ENCODE measurements at places on chromosomes 6 and 20.
A peak's percentile ranks its signal among the peaks of the same experiment; 100 is the strongest.

GRCh38 chr6:114537977-114538376, 195.2 kb upstream of the HS3ST5 start:
- H3K36me3 ChIP-seq: no peaks in the 10 kb centered on the region
- no peaks in the 10 kb centered on the region for H3K27me3 ChIP-seq
- no peak for DNase-seq
- no peak overlapping the region for H3K4me3 ChIP-seq
- H3K4me1 ChIP-seq: no peaks in the 10 kb centered on the region
- no peak overlapping the region for H3K27ac ChIP-seq

GRCh38 chr20:17295151-17295726, 68.4 kb downstream of the PCSK2 start:
- no peak overlapping the region for H3K4me3 ChIP-seq
- H3K4me1 ChIP-seq: no peaks in the 10 kb centered on the region
- DNase-seq: no peak
- no peak overlapping the region for H3K27ac ChIP-seq
- no peaks in the 10 kb centered on the region for H3K36me3 ChIP-seq

GRCh38 chr6:8172530-8172929, 70.2 kb upstream of the EEF1E1 start:
- DNase-seq: no peak
- no peak overlapping the region for H3K27ac ChIP-seq
- H3K27me3 ChIP-seq: no peaks in the 10 kb centered on the region
- H3K4me1 ChIP-seq: no peaks in the 10 kb centered on the region
- no peak overlapping the region for H3K4me3 ChIP-seq

DNA sequence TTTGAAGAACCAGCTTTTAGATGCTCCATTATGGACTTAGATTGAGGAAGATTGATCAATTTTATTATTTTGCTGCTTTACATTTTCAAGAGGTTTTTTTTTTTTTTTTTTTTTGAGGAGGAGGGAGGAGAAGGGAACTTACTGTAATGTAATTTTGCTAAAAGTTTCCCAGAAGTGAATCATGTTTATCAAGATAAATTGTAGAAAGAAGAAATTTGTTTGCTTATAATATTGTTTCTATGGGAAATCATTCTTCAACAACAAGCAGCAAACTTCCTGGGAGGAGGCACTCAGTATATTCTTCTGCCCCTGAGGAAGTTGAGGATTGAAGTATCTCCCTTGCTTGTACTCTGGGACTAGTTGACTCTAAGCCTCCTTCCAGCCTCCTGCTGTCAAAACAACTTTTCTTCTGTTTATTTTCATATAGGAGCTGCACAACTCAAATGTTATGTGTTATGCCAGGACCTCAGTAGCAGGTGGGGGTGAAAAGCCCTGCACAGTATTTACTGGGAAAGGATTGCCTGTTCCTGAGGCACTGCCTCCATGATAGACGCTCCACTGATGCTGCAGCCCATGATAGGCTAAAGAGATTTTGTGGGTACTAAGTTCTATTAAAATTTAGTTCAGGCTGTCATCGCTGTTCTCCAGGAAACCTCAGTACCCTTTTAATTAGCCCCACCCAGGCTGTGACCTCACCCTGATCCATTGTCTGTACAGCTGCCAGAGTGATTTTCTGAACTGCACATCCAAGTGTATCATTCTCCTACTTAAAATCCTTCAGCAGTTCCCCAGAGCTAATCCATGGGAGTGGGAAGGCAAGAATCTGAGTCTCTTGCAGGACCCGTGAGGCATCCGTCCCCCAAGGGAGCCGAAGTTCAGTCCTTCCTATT, 51.9 kb downstream of the CARMIL1 start:
- H3K4me1 ChIP-seq: peaks cover 4% of the 10 kb centered on the region
- H3K27me3 ChIP-seq: no peaks in the 10 kb centered on the region
- H3K27ac ChIP-seq: no peak overlapping the region
- no peak for DNase-seq
- H3K4me3 ChIP-seq: no peak overlapping the region

- no peak for DNase-seq
- no peaks in the 10 kb centered on the region for H3K36me3 ChIP-seq
- H3K4me1 ChIP-seq: no peaks in the 10 kb centered on the region
- no peak overlapping the region for H3K27ac ChIP-seq
- no peak overlapping the region for H3K4me3 ChIP-seq
These were observed 75.2 kb upstream of the CD93 start for GRCh38 chr20:23161244-23161891.

DNA sequence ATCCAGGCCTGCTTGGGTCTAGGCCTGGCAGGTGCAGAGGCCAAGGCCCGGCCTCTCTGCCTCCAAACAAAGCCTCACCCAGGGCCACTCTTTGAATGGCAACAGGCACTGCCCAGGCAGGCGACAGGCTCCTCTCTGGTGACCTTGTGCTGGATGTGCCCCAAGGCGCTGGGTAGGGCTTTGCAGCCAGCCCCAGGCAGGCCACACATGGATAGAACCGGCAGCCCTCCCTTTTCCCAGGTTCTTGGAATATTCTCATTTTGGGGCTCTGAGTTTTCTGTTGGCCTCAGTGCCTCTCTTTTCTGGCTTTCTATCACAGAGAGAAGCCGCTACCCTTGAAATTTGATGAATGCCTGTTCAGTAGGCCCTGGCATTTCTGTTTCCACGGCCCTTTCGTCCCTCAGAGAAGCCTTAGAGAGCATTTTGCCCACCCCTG, 18.9 kb downstream of the PKIG start:
- H3K36me3 ChIP-seq: no peaks in the 10 kb centered on the region
- H3K4me3 ChIP-seq: no peak overlapping the region
- DNase-seq: no peak
- no peaks in the 10 kb centered on the region for H3K4me1 ChIP-seq
- no peaks in the 10 kb centered on the region for H3K27me3 ChIP-seq

DNA sequence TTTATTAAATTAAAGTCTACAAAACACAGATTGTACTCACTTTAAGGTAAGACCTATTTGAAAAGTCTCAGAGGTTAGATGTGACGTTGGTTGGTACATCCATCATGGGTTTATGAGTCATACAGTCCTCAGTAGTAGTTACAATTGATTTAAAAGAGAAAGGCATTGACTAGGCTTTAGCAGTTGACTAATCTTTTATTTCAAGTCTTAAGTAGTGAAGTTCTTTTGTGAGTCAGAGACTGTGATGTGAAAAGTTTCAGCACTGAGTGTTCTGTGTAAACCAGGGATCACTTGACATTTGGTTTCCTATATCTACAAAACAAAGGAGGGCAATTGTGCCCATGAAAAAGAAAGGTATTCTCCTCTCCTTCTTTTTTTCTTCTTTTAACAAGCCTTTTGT, 221.3 kb downstream of the GRIK2 start:
- no peaks in the 10 kb centered on the region for H3K4me1 ChIP-seq
- no peaks in the 10 kb centered on the region for H3K36me3 ChIP-seq
- DNase-seq: no peak

DNA sequence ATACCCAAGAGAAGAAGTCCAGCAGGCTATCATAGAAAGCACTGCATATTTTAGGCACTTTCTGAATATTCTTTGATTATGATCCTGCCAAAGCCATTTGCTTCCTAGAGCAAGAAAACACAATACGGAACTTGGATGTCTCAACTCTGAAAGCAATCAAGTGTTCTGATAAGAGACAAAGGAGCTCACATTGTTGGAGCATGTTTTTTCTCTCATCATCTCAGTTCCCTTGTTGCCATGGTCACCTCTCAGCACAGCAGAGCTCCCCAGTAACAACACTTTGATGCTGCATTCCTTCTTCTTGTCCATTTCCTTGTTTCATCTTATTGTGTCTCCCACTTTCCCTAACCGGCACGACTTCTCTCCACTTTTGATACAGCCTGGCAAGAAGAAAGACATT, 168.7 kb upstream of the FUT9 start:
- no peaks in the 10 kb centered on the region for H3K27me3 ChIP-seq
- H3K36me3 ChIP-seq: no peaks in the 10 kb centered on the region
- no peaks in the 10 kb centered on the region for H3K4me1 ChIP-seq
- no peak for DNase-seq

DNA sequence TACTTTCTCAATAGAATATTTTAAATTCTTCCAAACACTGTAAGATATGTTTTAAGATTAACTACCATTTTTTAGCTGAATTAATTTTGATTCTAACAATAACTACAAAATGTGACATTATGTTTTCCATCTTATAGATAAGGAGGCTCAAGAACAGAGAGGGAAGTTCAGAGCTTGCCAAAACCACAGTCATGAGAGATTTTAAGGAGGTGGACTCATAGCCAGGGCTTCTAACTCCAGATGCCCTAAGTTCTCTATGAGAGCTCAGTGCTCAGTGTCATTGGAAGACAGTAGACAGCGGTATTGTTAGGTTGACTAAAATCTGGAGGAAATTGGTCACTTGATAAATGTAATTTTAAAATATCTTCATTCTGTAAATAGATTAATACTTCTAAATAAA, 144.2 kb downstream of the PACRG start:
- H3K4me3 ChIP-seq: no peak overlapping the region
- H3K36me3 ChIP-seq: no peaks in the 10 kb centered on the region
- no peaks in the 10 kb centered on the region for H3K27me3 ChIP-seq

DNA sequence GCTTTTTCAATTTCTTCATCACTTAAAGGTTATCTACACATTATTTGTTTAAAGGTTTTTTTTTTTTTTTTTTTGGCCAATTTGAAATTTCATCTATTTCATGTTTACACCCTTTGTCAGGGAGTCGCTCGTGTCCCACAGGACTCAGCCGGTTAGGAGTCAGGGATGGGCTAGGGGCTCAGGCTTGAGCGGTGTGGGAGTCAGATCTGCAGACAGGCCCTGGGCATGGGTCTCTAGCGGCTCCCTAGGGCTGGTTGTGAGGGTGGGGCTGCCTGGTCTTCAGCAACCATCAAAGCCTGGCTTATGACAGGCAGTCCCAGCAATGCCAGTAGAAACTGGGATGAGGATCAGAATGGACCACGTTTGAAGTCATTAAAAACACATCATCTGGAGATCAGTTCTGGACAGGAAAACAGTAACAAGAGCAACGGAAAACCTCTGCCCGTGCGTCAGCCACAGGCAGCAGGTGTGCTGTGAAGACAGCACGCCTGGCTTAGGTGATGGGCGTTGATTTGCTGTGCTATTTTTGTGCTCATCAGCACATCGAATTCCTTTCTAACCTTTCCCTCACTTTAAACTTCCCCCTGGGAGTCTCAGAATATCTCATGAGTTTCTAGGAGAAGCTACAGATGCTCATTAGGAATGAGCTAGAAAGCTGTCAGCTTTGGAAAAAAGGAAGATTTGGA, 91.3 kb upstream of the MPC1 start:
- no peak overlapping the region for H3K4me3 ChIP-seq
- H3K36me3 ChIP-seq: peaks cover 6% of the 10 kb centered on the region
- no peak overlapping the region for H3K27ac ChIP-seq
- H3K27me3 ChIP-seq: no peaks in the 10 kb centered on the region

DNA sequence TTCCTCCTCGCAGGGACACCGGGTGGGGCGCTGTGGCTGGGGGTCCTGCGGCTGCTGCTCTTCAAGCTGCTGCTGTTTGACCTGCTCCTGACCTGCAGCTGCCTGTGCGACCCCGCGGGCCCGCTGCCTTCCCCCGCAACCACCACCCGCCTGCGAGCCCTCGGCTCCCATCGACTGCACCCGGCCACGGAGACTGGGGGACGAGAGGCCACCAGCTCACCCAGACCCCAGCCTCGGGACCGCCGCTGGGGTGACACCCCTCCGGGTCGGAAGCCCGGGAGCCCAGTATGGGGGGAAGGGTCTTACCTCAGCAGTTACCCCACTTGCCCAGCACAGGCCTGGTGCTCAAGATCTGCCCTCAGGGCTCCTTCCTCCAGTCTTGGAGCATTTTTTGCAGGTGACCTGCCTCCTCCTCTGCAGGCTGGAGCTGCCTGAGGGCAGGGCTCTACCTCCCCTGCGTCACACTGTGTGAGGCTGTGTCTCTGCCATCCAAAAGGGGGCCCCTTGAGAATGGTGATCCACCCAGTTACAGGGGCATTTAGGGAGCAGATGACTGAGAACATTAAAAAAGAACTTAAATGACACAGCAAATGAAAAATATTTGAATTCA, 3.9 kb upstream of the CNPY3 start:
- H3K27me3 ChIP-seq: no peaks in the 10 kb centered on the region
- DNase-seq: no peak
- no peak overlapping the region for H3K4me3 ChIP-seq
- no peak overlapping the region for H3K27ac ChIP-seq

- H3K36me3 ChIP-seq: no peaks in the 10 kb centered on the region
- H3K27ac ChIP-seq: no peak overlapping the region
- no peak for DNase-seq
- H3K4me3 ChIP-seq: no peak overlapping the region
These were observed 40.0 kb downstream of the SNHG17 start for GRCh38 chr20:38395165-38395564.

- H3K36me3 ChIP-seq: no peaks in the 10 kb centered on the region
- H3K4me1 ChIP-seq: no peaks in the 10 kb centered on the region
- H3K27ac ChIP-seq: peak overlapping the region; percentile 50
- no peak overlapping the region for H3K4me3 ChIP-seq
These were observed 75.0 kb downstream of the NOL4L start for GRCh38 chr20:32510120-32510600.

- no peaks in the 10 kb centered on the region for H3K36me3 ChIP-seq
- peak overlapping the region; percentile 34 for H3K27ac ChIP-seq
- H3K4me1 ChIP-seq: no peaks in the 10 kb centered on the region
- DNase-seq: no peak
These were observed 231.3 kb downstream of the TFAP2C start for GRCh38 chr20:56860413-56860812.

GRCh38 chr6:75608956-75609533, 7.4 kb downstream of the SENP6 start:
- H3K36me3 ChIP-seq: no peaks in the 10 kb centered on the region
- no peaks in the 10 kb centered on the region for H3K27me3 ChIP-seq
- H3K4me3 ChIP-seq: no peak overlapping the region
- H3K4me1 ChIP-seq: peaks cover 12% of the 10 kb centered on the region

- no peaks in the 10 kb centered on the region for H3K36me3 ChIP-seq
- no peak for DNase-seq
- H3K27ac ChIP-seq: no peak overlapping the region
- no peaks in the 10 kb centered on the region for H3K27me3 ChIP-seq
- H3K4me3 ChIP-seq: no peak overlapping the region
These were observed 32.8 kb downstream of the SLC35B3 start for GRCh38 chr6:8402546-8402945.

GRCh38 chr20:18851629-18852028, 38.0 kb downstream of the SCP2D1 start:
- no peak overlapping the region for H3K4me3 ChIP-seq
- no peak overlapping the region for H3K27ac ChIP-seq
- no peaks in the 10 kb centered on the region for H3K27me3 ChIP-seq
- no peaks in the 10 kb centered on the region for H3K4me1 ChIP-seq
- DNase-seq: no peak
- H3K36me3 ChIP-seq: no peaks in the 10 kb centered on the region

DNA sequence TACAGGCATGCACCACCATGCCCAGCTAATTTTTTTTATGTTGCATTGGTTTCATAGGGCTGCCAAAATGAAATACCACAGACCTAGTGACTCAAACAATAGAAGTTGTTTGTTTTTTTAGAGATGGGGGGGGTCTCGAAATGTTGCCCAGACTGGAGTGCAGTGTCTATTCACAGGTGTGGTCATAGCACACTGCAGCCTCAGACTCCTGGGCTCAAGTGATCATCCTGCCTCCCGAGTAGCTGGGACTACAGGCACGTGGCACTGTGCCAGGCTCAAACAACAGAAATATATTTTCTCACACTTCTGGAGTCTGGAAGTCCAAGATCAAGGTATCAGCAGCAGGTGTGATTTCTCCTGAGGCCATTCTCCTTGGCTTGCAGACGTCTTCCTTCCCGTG, 6.6 kb upstream of the SLC16A10 start:
- no peak overlapping the region for H3K27ac ChIP-seq
- H3K4me1 ChIP-seq: no peaks in the 10 kb centered on the region
- no peak overlapping the region for H3K4me3 ChIP-seq
- no peaks in the 10 kb centered on the region for H3K36me3 ChIP-seq
- no peak for DNase-seq

Measured in prostate gland (tissue), 2 donors.